Esophagus mucosa (tissue), 1 donor: ENCODE measurements at places on chromosomes 6 and 20. TPM values are rescaled to one million over a fixed set of nuclear protein-coding genes. Genes with fewer than 3 reads are reported as not detected.
A peak's percentile ranks its signal among the peaks of the same experiment; 100 is the strongest.

DNA sequence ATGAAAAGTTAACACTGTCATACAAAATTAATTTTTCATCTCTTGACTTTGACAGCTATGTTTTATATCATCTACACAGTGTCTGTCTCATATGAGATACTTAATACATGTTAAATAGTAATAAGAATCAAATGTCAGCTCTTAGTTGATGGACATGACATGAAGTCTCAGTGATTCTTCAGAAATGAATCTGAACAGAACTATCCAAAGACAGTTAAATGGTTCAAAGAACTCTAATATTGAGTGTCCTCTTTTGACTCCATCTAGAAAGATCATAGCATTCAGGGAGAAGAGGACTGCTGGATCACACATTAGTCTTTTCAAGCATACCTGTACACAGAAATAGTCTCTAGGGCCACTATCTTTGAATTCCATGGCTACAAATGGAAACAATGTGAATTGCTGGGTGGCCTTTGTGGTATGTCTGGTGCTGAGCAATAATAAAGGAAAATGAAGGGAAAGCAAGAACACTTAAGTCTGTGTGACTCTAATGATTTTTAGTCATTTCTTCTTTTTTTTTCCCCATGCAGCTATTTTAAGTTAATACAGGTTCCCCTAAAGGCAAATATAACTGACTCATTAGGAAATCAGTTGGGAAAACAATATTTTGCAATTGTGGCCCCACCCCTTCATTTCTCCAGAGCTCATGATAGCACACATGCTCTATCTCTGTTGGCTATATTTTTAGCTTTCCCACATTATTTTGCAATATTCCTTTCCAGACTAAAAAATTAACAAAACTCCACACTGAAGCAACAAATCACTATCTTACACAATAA lies 367.5 kb downstream of the GRIK2 start:
- ATAC-seq: no peak

GRCh38 chr6:146578054-146578453 lies 20.7 kb upstream of the ADGB start:
- ATAC-seq: no peak

DNA sequence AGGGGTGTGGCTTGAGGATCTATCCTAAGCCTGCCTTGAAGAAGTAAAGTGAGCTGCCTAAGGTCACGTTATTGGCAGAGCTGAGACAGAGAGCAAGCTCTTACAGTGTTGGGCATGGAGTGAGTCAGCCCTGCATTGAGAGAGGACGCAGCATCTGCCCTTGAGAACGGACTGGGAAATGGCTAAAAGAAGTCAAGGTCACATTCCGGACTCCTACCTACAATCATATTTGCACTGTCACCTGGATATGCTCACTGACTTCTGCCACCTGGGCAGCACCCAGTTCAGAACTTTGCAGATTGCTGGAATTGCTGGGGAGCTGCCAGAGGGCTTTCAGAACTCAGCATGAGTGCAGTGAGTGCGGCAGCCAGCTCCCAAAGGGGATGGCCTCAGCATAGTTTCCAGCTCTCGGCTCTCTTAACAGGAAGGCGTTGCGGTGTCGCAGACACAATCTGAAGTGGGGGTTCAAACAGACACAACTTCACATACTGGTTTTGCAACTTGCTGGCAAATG lies 199.3 kb upstream of the SGK1 start:
- peak; percentile 97 for ATAC-seq

GRCh38 chr6:131183427-131184095 lies 48.3 kb downstream of the AKAP7 start:
- peak; percentile 8 for ATAC-seq

GRCh38 chr6:118719351-118720124 lies 68.1 kb upstream of the CEP85L start:
- ATAC-seq: no peak

DNA sequence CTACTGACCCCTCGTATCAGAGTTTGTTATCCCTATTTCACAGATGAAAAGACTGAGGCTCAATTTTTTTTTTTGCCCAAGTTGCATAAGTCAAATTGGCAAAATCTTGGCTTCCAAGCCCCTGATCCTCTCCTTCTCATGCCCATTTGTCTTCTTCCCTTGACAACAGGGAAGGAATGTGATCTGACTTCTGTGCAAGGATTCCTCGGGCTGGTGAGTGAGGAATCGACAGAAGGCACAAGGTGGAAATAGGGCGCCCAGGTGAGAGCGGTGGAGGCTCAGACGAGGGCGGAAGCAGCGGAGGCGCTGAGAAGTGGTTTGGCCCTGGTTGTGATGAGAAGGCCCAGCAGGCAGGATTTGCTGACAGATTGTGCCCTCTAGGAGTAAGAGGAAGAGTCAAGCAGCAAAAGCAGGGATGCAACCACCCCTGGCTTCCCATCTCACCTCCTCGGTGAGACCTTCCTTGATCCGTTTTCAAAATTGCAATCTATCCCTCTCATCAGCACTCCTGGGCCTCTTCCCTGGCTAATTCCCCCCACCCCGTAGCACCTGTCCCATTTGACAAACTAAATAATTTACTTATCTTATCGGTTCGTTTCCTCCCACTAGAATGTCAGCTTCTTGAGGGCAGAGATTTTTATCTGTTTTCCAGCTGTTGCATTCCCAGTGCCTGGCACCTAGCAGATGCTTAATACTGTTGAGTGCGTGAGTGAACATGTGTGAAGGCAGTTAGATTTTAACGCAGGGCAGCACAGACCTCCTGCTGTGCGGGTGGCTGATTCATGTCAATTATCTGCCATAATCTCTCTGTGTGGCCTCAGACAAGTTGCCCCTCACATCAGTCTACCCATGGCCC lies 3.7 kb upstream of the SIRPA start:
- no peak for ATAC-seq

DNA sequence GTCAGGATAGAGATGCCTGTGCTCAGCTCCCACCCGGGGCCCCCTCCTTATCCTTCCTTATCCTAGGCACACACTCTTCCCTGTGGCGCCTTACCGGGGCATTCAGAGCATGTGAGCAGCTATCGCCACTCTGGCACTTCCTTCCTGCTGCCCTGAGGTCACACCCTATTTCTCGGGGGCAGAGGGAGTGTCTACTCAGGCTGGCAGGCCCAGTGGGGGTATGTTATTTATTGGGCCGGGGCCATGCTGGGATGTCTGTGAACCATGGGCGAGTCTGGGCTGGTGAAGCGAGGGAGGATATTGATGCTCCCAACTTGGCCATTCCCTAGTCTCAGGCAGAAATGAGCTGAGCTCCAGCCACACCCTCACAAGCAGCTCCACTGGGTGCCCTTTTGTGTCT lies 3.9 kb upstream of the LY6G6D start:
- peak; percentile 84 for ATAC-seq

- ATAC-seq: no peak
Measured at GRCh38 chr6:129732542-129732941, 22.6 kb upstream of the ARHGAP18 start.

DNA sequence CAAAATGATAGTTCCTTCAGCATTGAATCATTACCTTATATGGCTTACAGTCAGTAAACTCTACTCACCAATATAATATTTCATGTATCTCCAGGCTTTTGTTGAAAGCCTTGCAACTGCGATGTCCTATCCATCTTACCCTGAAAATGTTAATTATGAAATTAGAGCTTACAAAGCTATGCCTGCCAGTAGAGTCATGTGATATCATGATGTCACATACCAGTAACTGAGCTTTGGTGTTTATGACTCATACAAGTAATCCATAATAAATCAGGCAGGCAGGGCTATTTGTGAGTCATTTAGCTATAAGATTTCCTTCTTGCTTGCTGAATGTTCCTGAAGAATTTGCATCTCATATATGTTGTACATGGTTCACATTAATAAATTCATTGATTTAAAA lies 44.9 kb upstream of the FAM83B start:
- peak; percentile 98 for ATAC-seq

DNA sequence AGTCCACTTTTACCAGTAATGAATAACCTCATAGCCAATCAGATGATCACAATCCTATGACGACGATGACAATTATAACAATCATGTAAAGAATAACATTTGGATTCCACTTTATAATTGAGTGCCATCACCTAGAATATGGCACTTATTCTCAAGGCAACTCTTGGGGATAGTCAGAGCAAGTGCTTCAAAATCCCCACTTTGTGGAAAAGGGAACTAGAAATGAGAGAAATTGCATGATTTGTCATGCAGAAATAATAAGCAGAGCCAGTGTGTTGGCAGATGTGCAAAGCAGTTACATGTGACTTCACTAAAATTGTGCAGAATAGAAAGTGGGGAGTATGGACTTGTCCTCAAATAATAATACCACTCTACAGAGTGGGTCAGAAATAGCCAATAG lies 41.3 kb downstream of the FRK start:
- no peak for ATAC-seq

DNA sequence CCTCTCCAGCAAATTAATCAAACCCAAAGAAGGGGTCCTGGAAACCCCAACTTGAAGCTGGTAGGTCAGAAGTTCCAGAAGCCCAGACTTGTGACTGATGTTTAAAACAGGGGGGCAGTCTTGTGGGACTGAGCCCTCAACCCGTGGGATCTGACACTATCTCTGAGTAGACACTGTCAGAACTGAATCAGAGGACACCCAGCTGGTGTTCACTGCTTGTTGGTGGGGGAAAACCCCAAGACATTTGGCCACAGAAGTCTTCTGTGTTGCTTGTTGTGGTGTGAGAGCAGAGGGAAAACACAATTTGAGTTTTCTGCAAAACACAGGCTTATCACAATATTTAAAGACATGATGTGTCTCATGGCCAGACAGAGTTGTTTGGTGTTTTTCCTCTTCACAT lies 29.9 kb downstream of the KIF13A start:
- no peak for ATAC-seq

DNA sequence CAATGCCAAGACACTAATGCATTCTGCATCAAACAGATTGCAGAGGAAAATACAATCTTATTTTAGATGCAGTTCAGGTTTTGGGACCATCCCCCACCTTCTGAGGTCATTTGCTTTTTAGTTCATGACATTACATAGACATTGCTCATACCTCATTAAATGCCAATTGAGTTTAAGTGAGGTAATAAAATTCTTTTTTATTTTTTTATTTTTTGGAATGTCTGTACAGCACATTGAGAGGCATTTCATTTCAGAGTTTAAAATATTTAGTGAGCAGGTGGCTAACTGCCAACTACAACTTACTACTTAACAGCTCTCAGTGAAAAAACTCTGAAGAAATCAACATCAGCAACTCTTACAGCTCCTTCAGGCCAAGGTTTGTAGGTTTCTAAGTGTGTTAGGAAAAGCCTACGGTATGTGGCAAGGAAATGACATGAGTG lies 482.2 kb upstream of the RNF217 start:
- ATAC-seq: no peak

DNA sequence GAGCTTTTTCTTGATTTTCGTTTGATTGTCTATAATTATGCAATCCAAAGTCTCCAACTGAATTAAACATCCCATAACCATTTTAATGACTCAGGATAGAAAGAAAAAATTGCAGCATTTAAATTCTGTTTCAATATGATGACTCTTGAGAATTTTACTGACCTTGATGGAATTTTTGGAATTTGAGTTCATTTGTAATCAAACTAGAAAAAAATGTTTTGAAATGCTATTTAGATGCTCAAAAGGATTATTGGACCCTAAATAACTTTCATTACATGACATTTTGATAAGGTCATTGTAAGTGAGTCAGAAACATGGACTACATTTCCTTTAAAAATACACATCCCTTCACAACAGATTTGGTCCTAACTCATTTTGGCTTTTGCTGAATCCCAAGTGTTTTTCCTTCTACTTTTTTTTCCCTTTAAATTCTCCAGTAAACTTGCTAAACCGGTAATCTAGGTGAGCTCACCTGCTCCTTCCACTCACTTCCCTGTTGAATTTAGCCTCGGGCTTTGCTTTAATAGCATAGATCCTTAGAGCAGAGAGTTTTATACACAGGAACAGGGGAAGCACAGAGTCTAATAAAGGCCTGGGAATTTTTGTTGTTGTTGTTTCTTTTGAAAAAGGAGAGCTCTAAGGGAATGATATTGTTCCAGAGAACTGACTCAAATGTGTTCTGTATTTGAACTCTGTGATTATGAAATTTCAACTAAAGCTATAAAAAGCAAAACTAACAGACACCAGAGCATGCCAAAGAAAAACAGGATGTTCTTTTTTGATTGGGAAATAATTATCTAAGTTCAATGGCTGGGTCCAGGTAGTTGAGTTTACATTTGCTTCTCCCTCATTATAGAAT lies 1088.2 kb upstream of the CITED2 start:
- ATAC-seq: peak; percentile 92

DNA sequence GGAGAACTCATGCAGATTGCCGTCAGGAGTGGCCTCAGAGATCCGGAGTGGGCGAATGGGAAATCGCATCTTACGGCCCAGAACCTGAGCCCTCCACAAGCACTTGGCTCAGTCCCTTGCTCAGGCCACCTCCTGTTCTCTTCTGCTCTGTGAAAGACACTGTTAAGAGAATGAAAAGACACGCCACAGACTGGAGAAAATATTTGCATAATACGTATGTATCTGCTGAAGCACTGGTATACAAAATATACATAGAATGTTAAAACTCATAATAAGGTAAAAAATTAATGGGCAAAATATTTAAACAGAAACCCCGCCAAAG lies 838 bp upstream of the POM121L2 start:
- ATAC-seq: no peak

GRCh38 chr6:95660544-95660943 lies 83.2 kb downstream of the MANEA start:
- no peak for ATAC-seq

DNA sequence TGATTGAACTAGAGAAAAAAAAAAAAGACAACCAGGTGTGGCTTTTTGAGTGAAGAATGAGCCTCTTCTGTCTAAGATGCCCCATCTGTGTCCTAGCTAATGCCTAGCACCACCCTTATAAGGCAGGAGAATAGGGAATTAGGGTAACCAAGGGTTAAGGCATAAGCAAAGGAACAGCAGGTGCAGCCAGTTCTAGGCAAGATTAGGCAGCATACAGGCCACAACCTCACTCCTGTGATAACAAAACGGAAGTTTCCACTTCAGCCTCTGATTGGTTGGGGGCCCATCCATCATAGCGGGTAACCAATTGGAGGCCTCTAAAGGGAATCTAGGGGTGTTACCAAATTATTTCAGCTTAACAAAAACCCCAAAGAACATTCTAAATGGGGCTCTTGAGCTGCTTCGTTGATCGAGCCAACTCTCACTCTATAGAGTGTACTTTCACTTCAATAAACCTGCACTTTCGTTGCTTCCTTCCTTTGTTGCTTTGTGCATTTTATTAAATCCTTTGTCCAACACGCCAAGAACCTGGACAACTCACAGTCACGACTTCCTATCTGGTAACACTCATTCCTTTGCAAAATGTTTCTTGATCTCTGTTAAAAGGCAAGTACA lies 61.9 kb upstream of the TAGAP start:
- ATAC-seq: peak; percentile 79

GRCh38 chr6:142765306-142765705 lies 179.7 kb downstream of the HIVEP2 start:
- no peak for ATAC-seq

GRCh38 chr6:17574866-17575560 lies 25.1 kb upstream of the FAM8A1 start:
- ATAC-seq: peak; percentile 99

GRCh38 chr6:127458817-127459216 lies 372 bp downstream of the KIAA0408 start:
- ATAC-seq: no peak

Gene TPBG
- total RNA-seq: 21.2 TPM

Gene SOX12
- 4.5 TPM for total RNA-seq

Gene GTSF1L
- not detected for total RNA-seq

Gene GRM4
- total RNA-seq: not detected

Gene TNFAIP3
- 8.8 TPM for total RNA-seq

Gene CPXM1
- total RNA-seq: 2.0 TPM
